Activated naive CD8-positive, alpha-beta T cell treated with anti-CD3 and anti-CD28 coated beads, Interleukin-2, amount 50 U/mL, for 16 hours (primary cell): ENCODE measurements at places on chromosomes 1 and 21.

DNA sequence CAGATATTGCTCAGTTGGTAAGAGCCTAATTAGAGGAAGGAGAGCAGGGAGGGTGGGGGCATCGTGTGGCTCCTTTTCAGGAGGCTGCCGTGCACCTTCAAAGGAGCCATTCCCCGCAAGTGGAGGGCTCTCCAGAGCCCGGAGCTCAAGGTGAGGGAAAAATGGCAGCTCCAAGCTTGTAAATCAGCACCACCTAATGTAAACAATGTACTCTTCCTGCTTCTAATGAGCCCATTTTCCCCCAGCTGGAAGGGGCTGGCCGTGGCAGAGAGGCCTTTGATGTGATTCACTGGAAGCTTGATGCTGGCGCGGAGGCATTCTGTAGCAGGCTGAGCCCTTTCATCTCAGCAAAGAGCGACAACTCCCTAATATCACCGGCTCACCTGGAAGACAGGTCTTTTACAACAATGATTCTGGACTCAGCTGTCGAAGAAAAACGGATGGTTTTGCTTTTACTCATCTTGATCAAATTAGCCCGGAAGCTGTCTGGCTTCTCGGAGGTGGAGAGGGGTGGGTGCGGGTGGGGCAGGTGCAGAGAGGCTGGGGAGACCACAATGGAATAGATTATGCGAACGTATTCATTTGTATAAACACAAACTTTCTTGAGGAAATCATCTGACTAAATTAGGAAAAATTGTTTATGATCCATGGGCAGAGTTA, 112.5 kb downstream of the RRAGC start:
- DNase-seq = no peak

DNA sequence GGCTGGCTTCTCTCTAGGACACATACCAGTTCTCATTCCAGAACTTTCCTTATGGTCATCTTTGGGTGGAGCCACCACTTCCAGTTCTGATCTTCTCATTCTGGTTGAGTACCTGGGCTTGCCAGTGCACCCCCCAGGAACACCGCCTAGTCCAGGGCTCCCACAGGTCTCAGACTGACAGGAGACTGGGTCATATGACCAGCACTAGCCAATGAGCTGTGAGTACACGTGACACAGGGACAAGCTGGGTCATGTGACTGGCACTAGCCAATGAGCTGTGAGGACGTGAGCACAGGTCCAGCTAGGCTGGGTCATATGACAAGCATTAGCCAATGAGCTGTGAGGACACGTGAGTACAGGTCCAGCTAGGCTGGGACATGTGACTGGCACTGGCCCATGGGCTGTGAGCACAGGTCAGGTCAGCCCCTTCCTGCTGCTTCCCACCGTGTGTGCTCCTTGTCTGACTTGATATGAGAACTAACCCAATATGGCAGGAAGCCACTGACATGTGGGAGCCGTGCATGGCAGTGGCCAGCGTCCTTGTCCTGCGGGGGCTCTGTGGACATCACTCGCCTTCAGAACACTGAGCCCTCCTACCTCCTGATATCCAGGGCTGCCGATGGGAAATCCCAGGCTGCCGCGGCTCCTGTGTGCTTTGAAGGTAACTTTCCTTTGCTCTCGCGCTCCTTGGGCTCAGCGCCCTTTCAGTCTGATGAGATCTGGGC, 22.7 kb downstream of the KRTAP10-1 start:
- no peak for DNase-seq

GRCh38 chr1:3598051-3598491, 13.2 kb downstream of the MEGF6 start:
- DNase-seq = no peak

- no peak for DNase-seq
Measured at GRCh38 chr21:33667636-33668035, 25.3 kb downstream of the ITSN1 start.

DNA sequence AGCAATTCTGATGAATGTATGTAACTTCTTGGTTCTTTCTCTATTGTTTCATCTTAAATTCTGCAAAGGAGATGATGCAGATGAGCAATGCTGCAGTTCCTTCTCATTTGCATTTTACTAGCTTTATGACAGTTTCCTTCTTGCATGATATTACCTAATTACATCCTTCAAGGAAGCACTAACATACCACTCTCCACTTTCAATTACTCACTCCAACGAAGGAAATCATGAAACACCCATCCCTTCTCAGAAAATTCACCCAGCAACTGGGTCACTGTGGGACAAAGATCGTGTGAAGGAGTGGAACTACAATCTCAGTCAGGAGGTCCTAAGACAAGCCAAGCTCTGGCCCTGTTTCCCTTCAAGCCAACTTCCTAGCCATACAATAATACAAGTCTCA, 142.3 kb downstream of the CHD1L start:
- no peak for DNase-seq

DNA sequence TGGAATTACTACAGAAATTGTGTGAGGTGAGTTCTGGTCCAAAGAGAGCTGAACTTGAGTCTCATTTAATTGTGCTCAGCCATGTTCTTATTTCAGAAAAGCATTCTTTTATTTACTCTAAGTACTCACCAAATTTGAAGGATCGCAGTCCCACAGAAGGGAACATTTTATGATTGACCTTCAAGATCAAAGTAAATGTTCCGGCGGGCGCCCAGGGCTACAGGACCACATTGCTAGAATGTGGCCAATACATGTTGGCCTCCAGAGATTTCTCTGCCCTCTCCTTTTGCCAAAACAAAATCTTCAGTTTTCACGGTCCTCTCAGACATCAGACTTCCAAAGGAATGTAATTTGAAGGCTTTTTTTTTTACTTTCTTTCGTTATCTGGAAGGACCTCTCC, 237.8 kb downstream of the FMN2 start:
- DNase-seq = no peak

DNA sequence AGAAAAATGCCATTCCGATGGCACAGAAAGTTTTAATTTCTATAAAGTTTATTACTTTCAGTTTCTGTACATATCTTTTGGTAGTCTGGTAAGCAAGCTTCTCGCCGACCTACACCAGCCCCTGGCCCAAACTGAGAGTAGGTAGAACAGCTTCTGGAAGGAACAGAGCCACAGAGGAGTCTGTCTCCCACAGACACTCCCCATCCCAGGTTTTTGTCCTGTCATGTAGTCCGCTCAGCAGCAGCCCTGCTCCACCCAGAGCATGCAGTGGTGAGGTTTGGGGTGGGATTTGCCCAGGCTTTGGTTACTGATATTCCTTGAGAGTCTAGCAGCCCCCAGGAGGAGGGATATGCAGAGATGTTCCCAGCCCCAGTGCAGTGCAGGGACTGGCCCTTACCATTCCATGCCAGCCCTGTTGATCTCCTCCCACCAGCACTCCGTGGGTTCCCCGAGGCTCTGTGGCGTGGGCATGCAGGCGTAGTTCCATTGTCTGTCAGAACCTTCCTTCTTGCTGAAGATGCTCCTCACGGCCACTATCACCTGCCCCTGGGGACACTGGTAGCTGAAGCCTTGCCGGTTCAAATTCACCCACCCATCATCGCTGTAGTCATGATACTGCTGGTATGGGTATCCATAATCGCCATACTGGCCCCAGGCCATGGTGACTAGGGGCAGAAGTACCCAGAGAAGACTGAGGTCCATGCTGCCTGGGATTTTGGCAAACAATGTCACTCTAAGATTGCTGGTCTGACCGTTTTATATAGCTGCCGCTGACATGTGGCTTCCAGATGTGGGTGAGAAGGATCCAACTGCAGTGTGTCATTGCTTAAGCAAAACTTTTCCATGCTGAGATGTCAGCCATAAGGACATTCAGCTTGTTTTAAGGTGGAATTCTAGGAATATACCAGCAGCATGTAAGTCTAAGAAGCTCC, at the start of gene DPT:
DPT (minus strand) TSS at position 734 of the 932 bp plus-strand sequence; CDS start at position 702, 32 bp downstream.
- DNase-seq = no peak

DNA sequence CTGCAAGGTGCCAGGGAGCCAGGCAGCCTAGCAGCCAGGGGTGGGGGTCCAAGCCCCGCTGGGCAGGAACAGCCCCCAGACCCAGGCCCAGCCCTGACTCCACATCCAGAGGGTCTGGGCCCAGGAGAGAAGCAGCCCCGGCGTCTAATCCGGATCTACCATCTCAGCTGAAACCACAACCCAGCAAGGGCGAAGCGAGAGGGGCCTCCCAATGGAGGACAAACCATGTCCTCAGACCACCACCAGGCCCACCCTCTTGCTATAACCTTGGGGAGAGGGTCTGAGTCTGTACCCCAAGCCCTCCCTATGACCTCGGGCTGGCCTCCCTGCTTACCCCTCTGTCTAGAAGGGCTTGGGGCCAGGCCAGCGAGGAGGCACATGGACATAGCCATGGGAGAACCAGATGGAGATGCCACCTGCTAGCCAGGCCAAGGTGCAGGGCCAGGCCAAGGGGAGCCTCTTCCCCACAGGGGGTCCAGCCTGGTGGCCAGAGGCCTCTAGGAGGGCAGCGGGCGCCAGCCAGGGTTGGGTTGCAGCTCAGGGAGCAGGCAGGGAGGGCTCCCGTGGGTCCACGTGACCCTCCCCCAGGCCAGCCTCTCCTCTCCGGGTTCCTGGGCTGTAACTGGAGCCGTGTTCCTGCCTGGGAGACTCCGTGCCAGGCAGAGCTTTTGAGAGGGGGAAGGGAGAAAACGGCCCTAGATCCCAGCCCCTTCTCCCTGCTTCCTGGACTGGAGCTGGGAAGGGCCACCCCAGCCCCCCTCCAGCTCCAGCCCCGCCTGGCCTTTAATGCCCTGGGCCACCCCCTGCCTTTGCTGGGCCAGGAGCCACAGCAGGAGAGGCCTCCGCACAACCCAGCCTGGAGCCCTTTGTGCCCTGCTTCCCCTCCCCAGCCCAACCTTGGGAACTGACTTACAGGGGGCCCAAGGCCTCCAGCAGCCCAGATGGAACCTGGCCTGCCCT, 2.5 kb downstream of the WNT9A start:
- no peak for DNase-seq

DNA sequence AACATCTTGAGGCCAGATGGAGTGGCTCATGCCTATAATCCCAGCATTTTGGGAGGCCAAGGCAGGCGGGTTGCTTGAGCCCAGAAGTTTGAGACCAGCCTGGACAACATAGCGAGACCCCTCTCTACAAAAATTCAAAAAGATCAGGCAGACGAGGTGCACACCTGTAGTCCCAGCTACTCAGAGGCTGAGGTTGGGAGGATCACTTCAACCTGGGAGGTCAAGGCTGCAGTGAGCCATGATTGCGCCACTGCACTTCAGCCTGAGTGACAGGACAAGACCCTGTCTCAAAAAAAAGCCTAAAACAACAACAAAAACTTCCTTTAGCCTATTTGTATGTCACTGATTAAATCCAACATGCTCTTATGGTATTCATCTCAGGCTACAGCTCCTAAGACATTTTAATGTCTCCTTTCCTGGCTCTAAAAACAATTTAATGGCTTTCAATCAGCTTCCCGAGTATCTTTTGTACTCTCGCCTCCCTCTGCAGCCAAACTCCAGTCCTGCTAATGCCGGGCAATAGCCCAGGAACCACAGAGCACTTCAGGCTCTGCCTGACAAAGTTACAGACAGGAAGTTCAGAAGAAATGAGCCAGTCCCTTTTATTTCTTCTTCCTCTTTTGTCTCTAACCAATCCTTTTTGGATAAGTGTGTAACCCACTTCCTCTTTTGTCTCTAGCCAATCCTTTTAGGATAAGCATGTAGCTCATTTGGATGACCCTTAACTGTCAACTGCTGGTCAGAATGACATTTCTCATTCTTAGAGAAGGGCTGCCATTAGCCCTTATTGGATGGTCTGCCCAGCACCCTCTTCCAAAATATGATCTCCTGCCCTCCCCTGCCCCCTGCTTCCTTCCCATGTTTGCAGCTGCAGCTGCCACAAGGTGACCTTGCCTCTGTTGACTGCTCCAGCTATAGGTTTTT, 6.6 kb upstream of the DOP1B start:
- no peak for DNase-seq

GRCh38 chr21:33947451-33948095, 32.0 kb upstream of the ATP5PO start:
- DNase-seq = peak; percentile 76

- no peak for DNase-seq
Measured at GRCh38 chr1:117616967-117617366, 11.1 kb downstream of the TENT5C start.

GRCh38 chr21:24183077-24183476, 1424.2 kb downstream of the MRPL39 start:
- DNase-seq = no peak

DNA sequence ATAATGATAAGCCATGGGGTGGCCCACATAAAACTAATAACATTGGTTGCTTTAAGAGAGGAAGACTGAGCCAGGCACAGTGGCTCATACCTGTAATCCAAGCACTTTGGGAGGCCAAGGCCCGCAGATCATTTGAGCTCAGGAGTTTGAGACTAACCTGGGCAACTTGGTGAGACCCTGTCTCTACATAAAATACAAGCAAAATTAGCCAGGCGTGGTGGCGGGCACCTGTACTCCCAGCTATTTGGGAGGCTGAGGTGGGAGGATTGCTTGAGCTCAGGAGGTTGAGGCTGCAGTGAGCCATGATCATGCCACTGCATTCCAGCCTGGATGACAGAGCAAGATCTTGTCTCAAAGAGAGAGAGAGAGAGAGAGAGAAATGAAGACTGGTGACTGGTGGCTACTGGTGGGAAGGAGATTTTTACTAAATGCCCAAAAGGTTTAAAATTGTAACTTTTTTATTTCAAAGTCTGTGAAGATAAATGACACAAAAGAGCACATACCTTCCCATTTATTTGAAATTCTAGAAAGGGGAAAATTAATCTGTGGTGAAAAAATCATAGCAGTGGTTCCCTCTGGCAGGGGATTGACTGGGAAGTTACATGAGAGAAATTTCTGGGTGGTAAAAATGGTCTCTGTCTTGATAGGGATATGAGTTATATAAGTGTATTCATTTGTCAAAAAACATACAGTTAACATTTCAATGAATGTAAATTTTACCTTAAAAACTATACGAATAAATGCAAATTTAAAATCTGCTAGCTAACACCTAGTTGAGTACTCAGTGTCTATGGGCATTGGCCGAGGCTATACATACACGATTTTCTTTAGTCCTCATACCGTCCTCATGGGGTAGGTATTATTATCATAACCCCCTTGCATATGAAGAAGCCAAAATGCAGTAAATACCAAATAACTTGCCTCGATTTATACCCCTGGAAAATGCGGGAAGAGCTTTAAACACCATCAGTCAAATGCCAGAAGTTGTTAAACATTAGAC, 2.2 kb upstream of the NBPF1 start:
- DNase-seq = no peak

GRCh38 chr1:83583351-83584014, 415.4 kb downstream of the TTLL7 start:
- DNase-seq = no peak

DNA sequence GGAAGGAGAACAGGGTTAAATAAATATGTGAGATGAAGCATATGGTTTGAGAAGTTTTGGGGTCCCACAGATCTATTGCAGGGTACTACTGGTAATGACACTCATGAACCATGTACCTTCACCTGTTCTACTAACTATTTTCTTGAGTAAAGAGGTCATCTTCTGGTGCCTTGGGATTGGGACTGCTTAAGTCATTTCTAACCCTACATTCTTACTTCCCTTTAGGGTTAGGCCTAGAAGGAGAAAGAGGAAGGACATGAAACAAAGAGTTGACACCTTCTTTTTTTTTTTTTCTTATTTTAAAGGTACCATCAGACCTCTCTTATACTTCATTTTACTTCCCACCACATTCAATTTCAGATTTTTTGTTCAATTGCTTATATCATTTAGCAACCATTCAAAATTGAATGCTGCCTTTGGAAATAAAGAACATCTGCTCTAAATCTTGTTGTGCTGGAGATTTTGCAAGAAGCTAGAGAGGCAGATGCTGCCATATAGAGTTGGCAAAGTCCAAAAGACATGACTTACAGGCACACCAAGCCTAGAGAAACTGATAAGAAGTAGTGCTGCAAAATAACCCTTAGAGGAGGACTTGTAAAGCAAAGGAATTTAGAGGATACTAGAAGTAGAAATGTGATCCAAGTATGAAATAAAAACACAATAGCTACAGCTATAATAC, 374.4 kb upstream of the ST6GALNAC5 start:
- DNase-seq = no peak

GRCh38 chr1:111483166-111483565, 9.4 kb downstream of the C1orf162 start:
- no peak for DNase-seq
